ENCODE measurements at places on chromosomes 7 and 10. TPM values are rescaled to one million over a fixed set of nuclear protein-coding genes. Genes with fewer than 3 reads are reported as not detected.

DNA sequence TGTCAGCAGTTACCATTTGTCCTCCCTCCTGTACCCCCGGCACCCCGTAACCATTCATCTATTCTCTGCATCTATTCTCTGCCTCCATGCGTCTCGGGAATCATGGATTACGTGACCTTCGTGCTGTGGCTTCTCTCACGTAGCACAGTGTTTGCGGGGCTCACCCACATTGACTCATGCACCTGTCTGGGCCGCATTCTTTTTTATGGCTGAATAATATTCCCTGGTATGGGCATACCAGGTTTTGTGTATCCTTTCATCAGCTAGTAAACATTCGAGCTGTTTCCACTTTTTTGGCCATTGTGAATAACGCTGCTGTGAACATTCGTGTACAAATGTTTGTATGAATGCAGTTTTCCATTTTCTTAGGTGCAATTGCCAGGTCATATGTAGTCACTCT is 17.7 kb downstream of the CUX1 start:
- no peak for DNase-seq

DNA sequence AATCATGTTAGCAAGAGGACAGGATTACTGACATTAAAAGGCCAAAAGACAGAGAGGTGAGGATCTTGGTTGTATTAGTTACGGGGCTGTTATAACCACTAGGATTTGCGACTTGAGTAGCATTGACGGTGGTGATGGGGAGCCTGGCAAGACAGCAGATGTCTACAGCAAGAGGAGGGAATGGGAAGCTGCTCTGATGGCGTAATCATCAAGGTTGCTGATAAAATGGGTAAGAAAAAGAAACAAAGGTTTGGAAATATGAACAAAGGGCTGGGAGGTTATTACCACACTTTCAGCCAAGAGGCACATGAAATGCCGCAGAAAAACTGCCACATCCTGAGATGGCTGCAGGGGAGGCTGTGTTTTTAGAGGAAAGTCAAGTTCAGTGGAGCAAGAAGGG is 33.9 kb downstream of the TMEM229A start:
- no peak for DNase-seq

IDE gene
- polyA plus RNA-seq, result 15.0 TPM

CHST12 gene
- 10.9 TPM for polyA plus RNA-seq

CCDC3 gene
- 22.1 TPM for polyA plus RNA-seq

DNA sequence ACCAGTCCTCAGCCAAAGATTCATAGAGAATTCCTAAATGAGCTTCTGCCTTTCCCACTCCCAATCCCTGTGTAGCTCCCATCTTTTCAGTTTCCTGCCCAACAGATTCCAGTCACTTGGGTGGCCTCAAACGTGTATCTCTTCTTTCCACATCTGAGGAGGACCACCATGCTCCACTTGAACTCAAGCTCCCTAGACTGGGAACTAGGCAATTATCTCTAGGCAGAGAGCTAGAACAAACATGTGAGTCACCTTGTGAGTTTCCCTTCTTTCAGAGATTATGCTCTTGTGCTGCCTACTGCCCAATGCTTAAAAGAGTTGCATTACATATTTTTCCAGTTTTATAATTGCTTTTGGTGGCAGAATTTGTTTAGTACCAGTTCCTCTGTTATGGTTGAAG is 178.0 kb downstream of the MDFIC start:
- DNase-seq, result no peak
